ENCODE measurements at places on chromosomes 3 and 15.

DNA sequence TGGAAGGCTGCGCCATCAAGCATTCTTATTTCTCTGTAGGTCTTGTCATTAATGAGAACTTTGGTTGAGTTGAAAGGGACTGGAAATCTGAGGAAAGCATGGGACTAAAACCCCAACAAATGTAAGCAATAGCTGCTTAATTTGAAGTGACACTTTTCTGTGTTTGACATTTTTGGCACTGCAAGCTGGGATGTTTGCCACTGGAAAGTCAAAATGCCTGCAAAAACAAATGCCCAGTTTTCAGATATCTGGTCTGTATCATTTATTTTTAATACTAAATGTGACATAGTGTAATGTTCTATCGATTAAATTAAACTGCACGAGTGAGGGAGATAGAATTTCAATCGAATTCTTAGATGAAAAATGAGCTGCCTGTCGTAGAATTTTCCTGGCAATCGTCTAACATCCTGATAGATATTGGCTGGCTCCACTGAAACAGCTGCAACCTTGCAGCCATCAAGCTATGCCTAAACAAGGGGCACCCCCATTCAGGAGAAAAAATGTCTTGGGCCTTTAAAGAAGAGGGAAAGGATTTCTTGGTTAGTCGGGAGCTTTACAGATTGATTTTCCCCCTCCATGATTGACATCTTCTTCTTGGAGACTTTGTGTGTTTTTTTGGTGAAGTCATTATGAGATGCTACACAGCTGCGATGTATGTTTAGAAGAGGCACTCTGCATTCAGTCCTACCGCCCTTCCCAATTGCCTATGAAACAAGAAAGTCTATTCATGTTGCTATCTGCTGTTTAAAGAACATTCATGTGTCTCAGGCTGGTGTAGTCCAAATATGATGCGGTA is 316.7 kb upstream of the TBL1XR1 start:
- DNase-seq, result no peak

- DNase-seq, result peak; percentile 20
These were observed 424 bp downstream of the HAUS2 start for GRCh38 chr15:42549032-42549491.

DNA sequence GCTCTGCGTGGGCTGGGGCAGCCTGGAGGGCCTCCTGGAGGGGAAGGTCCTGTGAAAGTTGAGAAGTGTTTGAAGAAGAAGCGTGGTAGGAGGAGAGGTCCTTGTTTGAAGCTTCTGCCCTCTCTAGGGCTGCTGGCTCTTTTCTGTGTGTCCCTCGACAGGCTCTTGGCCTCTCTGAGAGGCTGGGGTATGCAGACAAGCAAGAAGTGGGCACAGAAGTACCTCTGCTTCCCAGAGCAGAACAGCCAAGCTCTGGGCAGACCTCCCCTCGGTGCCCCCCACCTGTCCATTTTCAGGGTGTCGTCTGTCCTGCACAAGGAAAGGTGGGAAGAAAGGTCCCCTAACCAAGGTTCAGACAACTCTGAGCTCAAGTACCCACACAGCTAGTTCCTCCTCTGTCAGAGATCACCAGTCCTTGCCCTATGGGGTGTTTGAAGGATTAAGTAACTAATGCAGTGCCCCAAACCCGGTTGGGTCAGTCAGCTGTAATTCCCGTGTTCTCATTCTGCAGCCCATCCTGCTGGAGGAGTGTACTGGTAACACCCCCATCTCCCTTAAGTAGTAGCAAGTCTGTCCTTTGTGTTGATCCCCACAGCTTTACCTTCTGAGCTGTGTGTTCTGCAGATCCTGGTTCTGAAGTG is 6.3 kb downstream of the CSK start:
- DNase-seq, result no peak

- no peak for DNase-seq
These were observed 20.0 kb upstream of the KLF13 start for GRCh38 chr15:31306426-31307269.

DNA sequence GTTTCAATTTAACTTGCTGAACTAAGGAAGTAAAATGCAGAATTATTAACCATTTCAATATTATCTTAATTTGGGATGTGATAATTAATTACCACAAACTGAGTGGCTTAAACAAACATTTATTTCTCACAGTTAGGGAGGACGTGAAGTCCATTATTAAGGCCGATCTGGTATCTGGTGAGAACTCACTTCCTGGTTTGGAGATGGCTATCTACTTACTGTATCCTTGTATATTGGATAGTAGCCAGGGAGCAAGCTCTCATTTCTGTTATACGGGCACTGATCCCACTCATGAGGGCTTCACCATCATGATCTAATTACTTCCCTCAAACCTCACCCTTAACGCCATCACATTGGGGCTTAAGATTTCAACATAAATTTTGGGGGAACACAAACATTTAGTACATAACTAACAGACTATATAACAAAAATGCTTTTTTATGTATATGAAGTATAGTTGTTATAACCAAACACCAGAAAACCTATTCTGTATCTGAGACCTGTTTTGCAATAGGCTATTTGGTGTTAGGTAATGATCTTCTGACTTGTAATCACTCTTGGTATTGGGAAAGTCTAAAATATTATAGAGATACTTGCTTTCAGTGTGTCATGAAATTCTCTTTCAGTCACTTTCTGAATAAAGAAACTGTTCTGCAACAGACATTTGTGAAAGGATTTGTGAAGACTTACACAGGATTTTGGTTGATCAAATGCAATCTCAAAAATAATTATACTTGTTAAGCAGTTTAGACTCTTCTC is 4.7 kb upstream of the KPNA4 start:
- DNase-seq, result no peak

- no peak for DNase-seq
These were observed 128.2 kb downstream of the ADAMTS9 start for GRCh38 chr3:64559588-64559987.

GRCh38 chr3:194270627-194271459 is 80.3 kb downstream of the CPN2 start:
- peak; percentile 88 for DNase-seq

DNA sequence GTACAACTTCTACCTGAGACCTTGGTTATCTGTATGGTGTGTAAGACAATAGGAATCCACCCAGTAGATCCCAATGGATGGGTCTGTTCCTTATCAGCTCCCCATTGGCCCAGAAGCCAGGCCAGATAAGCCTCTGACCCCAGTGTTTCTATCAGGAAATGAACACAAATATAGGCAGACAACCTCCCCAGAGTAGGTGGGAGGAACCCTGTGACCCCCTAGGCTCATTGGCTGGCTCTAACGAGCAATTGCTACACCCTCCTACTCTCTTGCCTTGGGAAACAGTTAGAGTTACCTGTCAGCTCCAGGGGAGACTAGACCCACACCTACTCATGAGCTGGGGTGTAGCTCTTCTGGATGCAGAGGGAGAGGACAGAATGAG is 299.9 kb downstream of the UACA start:
- DNase-seq, result no peak

DNA sequence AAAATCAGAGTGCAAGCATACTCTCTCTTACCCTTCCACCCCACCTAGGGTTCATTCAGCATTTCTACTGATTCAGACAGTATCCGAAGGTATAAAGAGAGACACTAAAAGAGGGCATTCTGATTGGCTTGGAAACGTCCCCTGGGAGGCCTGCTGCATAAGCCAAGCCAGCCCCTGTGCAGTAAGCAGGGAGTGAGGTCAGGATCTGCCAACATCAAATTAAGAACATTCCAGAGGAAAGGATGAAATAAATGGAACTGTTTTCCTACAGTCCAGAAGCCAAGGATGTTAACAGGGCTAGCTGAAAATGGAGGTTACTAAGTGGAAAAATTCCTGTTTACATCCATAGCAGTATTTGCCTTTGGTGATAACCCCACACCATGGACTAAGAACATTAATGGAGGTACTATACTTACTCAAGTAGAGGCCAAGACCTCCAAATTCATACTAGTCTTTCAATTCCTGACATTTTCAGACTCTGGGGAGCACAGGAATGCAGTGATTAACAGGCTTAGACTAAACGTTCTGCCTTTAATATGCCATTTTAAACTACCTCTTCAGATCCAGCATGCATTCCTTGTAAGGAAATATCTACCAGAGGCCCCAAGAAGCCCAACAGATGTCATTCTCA is 34.5 kb downstream of the NPTN start:
- no peak for DNase-seq

DNA sequence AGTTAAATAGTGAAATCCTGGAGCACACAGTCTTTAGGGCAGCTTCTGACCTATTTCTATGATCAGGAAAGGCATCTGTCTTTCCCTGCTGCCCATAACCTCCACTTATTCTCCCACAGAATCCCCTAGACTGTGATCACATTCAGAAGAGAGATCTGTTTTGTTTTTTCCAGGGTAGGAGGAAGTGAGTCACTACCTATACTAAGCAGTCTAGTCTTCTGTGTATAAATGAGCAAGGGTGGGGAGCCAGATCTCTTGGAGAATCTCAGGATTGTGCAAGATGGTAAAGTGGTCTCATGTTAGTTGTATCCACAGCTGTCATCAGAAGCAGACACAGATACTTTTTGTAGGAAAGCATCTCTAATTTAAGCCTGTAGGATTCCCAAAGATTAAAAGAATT is 11.8 kb upstream of the FBXO22 start:
- DNase-seq, result peak; percentile 3

- no peak for DNase-seq
These were observed 15.9 kb downstream of the RPLP1 start for GRCh38 chr15:69468241-69469121.

DNA sequence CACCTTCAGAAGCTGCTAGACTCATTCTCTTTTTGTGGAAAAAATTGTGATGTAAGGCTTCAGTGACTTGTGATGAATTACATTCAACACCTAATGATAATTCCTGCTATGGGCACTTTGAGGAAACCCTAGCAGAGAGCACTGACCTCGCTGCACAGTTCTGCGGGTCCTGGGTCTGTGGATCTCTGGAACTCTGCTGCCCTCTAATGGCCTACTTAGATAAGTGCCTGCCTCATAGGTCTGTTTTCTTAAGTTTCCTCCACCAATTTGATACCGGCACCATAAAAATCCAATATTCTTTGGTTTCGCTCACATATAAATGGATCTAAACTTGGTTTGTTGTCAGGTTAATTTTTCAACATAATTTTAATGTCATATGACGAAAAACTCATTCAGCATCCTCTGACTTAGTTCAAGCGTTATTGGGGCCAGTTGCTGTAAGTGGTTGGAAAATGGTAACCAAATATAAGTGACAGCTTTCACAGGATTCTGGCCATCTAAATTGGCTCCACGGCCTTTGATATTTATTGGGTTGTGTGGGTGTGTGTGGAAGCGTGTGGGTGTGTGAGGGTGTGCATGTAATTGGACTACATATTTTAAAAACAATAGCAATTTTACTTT is 10.4 kb downstream of the SLITRK3 start:
- no peak for DNase-seq

GRCh38 chr15:91308199-91308598 is 208.1 kb downstream of the SV2B start:
- no peak for DNase-seq

GRCh38 chr3:55417211-55417610 is 69.9 kb downstream of the WNT5A start:
- DNase-seq, result no peak

DNA sequence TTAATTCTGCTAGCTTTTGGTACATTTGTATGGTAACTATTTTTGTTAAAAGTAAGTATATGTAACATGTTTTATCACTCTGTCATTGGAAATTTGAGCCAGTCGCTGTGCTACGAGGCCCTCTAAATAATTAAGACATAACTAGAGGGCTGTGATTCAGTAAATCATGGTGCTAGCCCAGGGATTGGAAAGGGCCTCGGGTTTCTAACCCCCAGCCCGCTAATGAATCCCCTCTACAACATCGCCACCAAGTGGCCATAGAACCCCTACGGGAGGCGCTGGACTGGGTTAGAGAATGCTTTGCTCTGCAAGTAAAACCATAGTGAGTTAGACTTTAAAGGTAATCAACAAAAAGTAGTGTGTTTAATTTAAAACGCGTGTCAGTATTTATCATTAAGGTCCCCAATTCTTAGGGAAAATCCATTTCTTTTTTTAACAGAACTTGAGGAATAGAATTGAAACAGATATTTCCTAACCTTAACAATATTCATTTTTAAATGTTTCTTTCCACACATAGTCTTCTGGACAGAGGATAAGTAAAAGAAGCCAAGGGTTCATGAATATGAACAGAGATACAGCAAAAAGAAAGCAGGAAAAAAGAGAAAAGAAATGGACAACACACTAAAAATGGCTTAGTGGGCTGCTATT is 744.7 kb downstream of the EPHA3 start:
- DNase-seq, result no peak

- no peak for DNase-seq
These were observed 3.7 kb downstream of the HHATL start for GRCh38 chr3:42698911-42699230.

- DNase-seq, result no peak
These were observed 82.5 kb downstream of the ANO10 start for GRCh38 chr3:43539321-43539720.

DNA sequence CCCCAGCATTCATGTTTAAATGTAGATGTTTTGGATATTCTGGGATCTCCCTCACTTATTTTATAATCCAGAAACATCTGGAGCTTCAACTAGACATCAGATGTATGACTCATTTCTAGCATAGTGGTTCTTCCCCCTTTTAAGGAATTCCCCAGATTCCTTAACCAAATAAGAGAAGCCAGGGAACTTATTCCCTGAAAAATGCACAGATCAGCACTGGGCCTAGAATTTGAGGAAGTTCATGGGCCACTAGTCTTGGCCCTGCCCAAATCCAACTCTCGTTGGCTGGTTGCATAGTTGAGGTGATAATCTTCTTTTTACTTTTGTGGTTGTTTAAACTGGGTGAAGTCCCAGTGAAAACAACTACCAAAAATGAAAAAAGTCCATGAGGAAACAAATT is 20.4 kb downstream of the RARRES1 start:
- DNase-seq, result peak; percentile 40

- no peak for DNase-seq
These were observed 76.0 kb downstream of the SSR3 start for GRCh38 chr3:156478891-156479290.

- DNase-seq, result no peak
These were observed 453.9 kb downstream of the SQOR start for GRCh38 chr15:46088486-46089445.

GRCh38 chr3:182969277-182969676 is 11.1 kb downstream of the DCUN1D1 start:
- DNase-seq, result peak; percentile 49

- DNase-seq, result no peak
These were observed 9.3 kb downstream of the B2M start for GRCh38 chr15:44720460-44721176.

DNA sequence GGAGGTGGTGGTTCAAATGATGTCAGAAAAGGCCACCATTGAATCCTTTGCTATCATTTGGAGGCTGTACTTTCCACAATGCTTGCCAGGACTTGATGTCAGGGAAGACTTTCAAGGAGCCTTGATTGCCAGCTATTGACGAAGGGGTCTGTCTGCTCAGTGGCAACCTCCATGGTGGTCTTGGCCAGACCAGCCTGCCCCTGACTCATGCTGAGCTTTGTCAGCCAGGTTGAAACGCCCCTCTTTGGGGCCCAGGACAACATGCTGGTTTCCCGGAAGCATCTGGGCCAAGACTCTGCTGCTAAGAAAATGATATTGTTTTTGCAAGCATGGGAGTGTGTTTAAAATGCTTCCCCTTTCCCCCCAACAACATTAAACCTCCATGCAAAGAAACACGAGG is 26.7 kb downstream of the CGNL1 start:
- DNase-seq, result no peak

GRCh38 chr3:124797426-124797945 is 67.2 kb downstream of the UMPS start:
- DNase-seq, result no peak
